Left kidney (tissue), 8 donors: ENCODE measurements at places on chromosomes 1 and 21. TPM values are rescaled to one million over a fixed set of nuclear protein-coding genes. Genes with fewer than 3 reads are reported as not detected.

CRYZL1 gene
- 86.4 TPM for polyA plus RNA-seq

S100A7 gene
- 0.43 TPM for polyA plus RNA-seq

CADM3 gene
- polyA plus RNA-seq, result 0.20 TPM

- no peak for DNase-seq
Observed at GRCh38 chr1:178126741-178127185, 32.9 kb downstream of the RASAL2 start.

- DNase-seq, result no peak
Observed at GRCh38 chr1:211574705-211575104, 4.3 kb downstream of the SLC30A1 start.

DNA sequence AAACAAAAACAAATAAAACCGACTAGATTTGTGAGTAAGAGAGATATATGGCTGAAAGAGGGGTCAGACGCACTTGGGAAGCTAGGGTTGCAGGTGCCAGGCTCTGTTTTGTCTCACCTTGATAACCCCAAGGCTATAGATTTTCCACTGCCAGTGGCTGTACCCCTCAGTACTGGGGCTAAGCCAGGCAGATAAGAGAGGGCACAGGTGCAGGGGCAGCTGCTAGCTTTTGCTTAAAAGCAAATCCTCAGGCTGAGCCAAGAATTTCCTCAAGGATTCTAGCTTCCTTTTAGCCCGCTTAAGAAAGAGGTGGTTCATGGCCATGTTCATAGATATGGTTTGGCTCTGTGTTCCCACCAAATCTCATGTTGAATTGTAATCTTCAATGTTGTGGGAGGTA is 57.9 kb downstream of the OVGP1 start:
- DNase-seq, result no peak
